ENCODE measurements at places on chromosomes 11 and 22.

GRCh38 chr22:24727218-24727851 lies 47.2 kb downstream of the PIWIL3 start:
- DNase-seq = no peak

DNA sequence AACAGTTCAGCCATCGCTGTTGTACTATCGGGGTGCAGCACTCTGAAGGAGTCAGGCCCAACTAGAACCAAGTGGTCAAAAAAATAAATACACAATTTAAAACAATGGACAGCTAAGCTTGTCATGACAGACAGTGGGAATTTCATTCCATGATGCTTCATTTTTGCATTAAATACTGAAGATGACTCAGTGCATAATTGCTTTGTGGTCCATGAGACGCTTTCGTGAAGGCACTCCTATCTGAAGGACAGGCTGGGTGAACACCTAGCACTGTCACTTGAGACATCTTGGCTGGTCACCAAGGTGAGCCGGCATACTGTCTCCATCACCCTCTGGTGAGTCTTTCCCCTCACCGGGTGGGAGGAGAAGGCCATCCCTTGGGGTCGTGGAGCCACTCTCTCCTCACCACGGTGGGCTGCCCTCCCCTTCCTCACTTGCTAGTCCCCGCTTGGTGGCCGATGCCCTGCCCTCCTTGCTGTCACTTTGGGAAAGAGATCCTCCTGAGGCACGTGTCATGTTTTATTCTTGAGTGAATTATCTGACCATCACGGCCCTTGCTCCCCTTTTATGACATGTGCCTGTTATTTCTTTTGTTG lies 4.9 kb upstream of the TESMIN start:
- no peak for DNase-seq

GRCh38 chr22:32493551-32493950 lies 18.9 kb downstream of the FBXO7 start:
- DNase-seq = no peak

DNA sequence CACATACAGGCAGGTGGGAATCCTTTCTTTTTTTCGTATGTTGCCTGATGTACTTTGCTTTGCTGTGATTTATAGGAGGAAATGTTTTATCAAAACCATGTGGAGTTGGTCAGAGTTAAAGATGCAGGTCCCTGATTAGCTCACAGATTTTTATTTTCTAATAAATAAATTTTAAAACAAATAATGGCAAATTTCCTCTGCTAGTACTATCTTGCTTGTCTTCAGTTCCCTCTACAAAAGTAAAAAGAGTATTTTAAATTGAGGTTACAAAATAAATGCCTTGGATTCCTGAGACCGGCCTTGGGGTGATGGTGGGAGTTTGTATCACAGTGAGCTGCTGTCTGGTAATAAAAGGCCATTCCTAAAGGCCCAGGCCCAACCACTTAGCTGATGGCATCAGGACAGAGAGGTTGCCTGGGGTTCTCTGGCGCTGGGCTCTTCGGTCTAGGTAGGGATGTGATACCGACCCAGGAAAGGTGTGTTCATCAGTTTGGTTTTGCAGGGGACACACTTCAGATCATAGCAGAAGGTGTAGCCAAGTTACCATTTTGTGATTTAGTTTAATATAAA lies 129.0 kb downstream of the TBC1D22A start:
- DNase-seq = no peak

DNA sequence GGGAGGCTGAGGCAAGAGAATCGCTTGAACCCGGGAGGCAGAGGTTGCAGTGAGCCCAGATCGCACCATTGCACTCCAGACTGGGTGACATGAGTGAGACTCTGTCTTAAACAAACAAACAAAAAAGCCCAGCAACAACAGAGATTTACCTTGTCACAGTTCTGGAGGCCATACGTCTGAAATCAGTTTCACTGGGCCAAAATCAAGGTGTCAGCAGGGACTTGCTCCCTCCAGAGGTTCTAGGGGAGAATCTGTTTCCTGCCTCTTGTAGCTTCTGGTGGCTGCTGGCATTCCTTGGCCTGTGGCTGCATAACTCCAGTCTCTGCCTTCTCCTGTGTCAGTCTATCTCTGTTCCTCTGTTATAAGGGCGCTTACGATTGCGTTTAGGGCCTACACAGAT lies 1.5 kb downstream of the DDX10 start:
- DNase-seq = no peak

- no peak for DNase-seq
Observed at GRCh38 chr11:70470127-70470526, 71.8 kb downstream of the CTTN start.

DNA sequence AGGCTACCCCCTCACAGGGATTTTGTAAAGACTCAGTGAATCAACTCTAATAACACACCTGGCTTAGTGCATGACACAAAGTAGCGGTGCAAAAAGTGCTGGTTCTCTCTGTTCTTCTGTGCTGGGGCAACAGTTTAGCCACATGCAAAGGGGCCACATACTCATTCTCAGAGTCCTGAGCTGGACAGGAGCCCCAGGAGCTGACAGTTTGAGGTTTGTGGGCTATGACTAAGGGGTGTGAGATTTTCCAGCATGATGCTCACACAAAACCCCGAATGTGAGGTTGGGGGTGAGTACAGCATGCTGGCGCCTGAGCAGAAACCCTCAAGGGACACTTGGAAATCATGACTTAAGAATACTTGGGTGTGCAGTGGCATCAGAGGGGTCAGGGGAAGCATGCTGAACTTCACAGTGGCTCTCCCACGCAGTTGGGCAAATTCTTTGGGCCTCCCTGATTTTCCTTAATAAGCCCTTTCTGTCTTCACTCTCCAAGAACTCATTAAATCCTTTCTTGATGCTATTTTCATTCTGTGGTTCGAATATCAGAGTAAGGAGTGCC lies 31.0 kb downstream of the TMPRSS5 start:
- no peak for DNase-seq

DNA sequence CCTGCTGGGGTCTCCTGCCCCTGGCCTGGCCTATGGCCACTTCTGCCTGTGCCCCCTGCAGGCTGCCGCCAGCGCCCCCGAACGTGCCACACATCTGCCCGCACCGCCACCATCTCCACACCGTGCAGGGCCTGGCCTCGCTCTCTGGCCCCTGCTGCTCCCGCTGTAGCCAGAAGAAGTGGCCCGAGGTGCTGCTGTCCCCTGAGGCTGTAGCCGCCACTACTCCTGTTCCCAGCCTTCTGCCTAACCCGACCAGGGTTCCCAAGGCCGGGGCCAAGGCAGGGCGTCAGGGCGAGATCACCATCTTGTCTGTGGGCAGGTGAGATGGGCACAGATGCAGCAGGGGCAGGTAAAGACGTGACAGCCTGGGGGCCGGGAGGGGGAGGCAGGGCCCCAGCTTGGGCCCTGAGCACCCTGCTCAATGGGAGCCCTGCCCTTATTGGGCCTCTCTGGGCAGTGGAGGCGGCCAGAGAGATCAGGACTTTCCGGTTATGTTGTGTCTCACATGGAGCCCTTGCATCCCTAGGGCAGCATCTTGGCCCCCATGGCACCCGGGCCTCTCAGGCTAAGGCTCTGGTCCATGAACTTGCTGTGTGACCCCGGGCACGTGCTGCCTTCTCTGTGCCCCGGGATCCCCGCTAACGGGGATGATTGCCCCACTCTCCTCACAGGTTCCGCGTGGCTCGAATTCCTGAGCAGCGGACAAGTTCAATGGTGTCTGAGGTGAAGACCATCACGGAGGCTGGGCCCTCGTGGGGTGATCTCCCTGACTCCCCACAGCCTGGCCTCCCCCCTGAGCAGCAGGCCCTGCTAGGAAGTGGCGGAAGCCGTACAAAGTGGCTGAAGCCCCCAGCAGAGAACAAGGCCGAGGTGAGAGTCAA lies 18.5 kb downstream of the RELT start:
- DNase-seq = no peak

DNA sequence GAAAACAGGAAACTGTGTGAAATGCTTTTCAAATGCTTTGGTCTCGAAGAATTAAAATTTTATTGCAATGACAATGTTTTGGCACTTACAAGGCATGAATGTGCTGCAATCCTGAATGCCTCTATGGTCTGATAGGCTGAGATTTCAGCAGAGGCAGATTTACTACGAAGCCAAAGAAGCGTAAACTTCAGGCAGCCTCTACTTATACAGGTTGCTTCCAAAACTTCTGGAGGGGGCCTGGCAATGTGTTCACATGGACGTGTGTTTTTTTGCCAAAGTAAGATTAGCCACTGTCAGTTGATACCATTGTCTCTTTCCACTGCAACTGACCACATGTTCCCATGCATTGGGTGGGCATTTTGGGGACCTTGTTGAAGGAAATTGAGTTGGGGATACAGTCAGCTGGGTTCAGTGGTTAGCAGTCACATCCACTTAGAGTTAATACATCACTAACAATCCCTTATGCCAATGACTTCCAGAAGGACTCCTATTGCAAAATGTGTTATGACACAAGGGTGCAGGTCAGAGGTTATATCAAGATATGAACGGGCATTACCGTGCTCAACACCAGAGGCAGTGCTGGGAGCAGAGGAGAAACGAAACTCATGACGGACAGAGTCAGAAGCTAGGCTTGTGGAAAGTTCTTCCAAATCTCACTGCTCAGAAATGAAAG lies 48.8 kb downstream of the ABTB2 start:
- DNase-seq = no peak

DNA sequence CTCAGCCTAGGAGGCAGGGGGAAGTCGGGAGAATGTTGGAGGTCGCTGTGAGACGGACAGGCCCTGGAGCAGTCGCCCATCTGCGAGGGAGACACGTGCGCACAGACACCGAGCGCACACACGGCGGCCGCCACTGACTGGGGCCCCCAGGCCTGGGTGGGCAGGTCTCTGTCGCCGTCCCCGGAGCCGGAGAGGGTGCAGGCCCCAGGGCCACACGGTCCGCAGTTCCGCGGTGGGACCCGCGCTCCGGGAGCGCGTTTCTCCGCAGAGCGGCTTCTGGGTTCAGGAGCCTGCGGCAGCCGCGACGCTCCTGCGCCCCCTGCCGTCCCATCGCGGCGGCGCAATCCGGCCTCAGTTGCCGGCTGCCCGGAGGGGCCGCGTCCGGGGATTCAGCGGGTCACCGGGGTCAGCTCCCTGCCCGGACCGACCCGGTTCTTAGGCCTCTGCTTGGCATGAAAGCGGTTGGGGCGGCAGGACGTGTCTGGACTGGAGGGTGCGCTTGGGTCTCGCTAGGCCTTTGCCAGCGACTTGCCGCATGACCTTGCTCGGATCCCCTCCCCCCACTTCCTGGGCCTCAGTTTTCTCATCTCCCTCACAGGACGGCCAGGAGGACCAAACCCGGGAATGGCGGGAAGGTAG lies 31.2 kb downstream of the PDE2A start:
- DNase-seq = peak; percentile 34

DNA sequence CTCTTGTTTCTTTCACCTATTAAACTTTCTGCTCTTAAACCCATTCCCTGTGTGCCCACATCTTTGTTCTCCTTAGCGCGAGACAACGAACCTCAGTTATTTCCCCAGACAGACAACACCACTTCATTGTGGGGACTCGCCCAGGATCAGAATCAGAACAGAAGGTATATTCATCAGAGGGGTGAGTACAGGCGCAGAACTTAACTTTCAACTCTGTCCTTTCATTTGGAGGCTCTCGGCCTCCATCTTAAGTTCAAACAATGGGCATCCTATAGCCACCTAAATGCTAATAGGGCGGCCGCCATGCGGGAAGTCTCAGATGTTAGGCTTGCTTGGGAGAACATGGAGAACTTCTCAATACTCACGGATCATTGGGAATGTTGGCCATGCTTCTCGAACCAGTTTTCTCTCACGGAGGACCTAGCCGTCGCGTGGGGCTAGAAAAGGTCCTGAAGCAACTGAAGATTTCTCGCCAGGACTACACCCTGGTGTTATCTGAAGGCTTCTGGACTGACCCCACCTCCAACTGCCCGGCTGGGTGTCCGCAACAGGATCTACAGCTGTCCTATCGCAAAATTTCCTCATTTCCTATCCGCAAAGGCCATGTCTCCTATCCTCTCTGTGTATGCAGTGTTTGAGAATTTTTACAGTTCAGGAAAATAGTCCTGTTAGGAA lies 13.4 kb upstream of the HYLS1 start:
- DNase-seq = no peak

DNA sequence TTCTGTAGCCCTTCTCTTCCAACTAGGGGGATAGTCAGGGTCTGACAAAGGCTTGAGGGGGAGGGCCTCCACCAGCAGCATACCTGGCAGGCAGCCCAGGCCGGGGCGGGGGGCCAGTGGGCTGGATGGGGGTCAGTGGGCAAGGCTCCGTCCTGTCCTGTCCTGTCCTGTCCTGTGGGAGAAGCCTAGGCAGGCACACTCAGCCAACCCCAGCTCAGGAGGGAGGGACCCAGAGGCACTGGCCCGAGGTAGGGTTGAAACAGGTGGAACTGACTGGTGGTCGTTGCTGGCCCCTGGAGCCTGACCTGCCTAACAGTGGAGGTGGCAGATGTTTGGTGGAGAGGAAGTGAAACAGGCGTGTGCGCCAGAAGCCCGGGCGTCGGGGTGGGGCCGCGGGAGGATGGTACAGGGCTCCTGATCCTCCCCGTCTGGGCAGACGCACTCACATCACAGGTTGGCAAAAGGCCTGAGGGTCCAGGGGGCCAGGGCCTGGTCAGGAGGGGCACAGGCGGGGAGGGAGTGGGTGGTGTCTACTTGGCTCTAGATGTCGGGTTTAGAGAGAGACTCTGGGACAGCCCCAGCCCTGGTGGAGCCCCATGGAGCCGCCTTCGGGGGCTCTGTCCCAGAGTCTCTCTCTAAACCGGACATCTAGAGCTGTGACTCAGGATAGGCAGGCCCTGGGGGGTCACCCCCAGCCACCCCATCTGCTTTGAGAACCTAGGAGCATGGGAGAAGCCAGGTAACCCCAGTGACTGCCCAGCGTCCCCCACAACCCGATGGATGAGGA lies 32.5 kb upstream of the GRAMD4 start:
- DNase-seq = no peak

- DNase-seq = no peak
Observed at GRCh38 chr11:32402836-32403235, 32.5 kb downstream of the WT1 start.

DNA sequence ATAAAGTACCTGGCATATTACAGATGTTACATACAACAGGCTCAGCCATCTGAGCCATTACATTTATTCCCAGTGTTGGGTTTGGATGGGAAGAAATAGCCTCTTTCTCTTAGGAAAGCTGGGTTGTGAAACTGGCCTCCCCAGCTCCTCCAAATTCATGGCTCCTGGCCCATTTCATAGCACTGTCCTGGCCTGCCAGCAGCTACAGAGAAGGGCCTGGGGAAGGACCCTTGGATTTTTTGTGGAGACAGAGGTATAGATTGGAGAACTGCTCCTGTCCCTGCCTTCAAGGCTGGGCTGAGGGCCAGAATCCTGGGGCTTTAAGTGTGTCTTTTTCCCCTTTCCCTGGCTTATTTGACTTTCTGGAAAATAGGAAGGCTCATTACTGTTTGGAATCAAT lies 18.0 kb downstream of the PKNOX2 start:
- no peak for DNase-seq

- DNase-seq = no peak
Observed at GRCh38 chr11:75333807-75334140, 17.7 kb downstream of the ARRB1 start.

- DNase-seq = no peak
Observed at GRCh38 chr11:11427140-11427539, 74.1 kb upstream of the CSNK2A3 start.

DNA sequence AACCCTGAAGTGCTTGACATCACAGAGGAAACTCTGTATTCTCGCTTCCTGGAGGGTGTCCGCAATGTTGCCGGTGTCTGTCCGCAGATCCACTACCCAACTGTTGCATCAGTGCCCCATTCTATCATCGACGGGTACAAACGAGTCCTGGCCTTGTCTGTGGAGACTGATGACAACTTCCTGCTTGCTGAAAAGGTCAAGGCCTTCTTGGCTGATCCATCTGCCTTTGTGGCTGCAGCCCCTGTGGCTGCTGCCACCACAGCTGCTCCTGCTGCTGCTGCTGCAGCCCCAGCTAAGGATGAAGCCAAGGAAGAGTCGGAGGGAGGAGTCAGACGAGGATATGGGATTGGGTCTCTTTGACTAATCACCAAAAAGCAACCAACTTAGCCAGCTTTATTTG lies 42.9 kb upstream of the DAGLA start:
- DNase-seq = no peak
